ELR (cell line): ENCODE measurements at places on chromosomes 1 and 21.

DNA sequence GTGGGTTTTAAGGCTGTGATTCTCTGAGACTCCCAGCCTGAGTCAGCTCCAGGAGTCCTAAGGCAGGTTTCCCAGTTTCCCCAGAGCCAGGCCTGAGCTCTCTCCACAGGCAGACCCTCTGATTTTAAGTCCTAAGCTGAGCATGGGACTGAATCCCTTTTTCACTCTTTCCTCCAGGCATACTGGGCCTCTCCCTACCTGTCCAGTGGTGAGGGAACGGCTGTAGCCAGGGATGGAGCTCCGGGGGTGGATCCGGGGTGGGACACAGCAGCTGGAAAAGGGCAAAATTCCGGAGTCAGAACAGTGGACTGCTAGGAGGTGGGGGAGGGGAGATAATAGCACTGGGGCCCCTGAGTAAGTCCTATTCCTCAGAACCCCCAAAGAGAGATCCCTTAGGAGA, 30.0 kb downstream of the DLGAP3 start:
- DNase-seq = no peak

- peak; percentile 99 for DNase-seq
Observed at GRCh38 chr21:34526618-34527290, 14.7 kb upstream of the KCNE1 start.

GRCh38 chr1:9503001-9503675, 36.1 kb upstream of the SLC25A33 start:
- no peak for DNase-seq

DNA sequence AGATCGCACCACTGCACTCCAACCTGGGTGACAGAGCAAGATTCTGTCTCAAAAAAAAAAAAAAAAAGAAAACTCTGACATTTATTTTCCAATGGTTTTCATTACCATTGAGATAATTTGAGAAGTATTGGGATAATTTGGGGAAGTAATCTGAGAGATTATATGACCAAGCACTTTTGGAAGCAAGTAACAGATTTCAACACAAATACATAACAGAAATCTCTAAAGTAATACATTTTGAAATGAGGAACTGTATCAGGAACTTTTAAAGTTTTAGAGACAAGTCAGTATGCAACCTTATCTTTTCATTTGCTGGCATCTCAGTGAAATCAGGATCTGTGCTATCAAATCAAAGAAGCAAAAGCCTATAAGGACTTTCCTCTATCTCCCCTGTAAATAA, 25.4 kb upstream of the SLC16A1 start:
- DNase-seq = no peak

GRCh38 chr1:227948493-227949260, 945 bp upstream of the WNT9A start:
- DNase-seq = peak; percentile 10

GRCh38 chr1:193730017-193730416, 543.6 kb upstream of the B3GALT2 start:
- no peak for DNase-seq
